ENCODE measurements at places on chromosomes 1 and 21. TPM values are rescaled to one million over a fixed set of nuclear protein-coding genes. Genes with fewer than 3 reads are reported as not detected.

GRCh38 chr1:24536391-24536840 lies 19.5 kb upstream of the NCMAP start:
- peak; percentile 91 for DNase-seq

TMEM200B gene
- total RNA-seq = 8.6 TPM

CRYBG2 gene
- 2.2 TPM for total RNA-seq

- no peak for DNase-seq
These were observed 26.8 kb downstream of the GFI1 start for GRCh38 chr1:92459871-92460320.

- DNase-seq = no peak
These were observed 32.8 kb downstream of the LHX4 start for GRCh38 chr1:180262628-180263488.

ADGRL2 gene
- 71.2 TPM for total RNA-seq

FAM72A gene
- total RNA-seq = 3.4 TPM

DNA sequence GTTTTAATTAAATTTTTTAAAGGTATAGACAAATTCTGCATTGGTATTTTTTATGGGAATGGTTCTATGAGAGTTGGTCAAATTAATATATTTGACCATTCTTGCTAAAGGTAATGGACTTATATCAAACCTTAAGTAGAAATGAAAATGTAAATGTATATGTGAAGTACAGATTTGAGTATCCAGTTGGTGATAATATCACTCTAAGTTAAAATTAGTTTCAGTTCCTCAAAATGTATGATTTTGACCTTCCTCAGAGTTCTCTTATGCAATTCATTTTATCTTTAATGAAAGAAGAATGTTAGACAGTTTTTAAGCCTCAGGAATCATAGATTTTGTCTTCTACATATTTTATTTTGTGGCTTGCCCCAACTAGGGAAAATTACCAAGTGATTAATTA lies 1291.5 kb upstream of the B3GALT2 start:
- DNase-seq = no peak

DNA sequence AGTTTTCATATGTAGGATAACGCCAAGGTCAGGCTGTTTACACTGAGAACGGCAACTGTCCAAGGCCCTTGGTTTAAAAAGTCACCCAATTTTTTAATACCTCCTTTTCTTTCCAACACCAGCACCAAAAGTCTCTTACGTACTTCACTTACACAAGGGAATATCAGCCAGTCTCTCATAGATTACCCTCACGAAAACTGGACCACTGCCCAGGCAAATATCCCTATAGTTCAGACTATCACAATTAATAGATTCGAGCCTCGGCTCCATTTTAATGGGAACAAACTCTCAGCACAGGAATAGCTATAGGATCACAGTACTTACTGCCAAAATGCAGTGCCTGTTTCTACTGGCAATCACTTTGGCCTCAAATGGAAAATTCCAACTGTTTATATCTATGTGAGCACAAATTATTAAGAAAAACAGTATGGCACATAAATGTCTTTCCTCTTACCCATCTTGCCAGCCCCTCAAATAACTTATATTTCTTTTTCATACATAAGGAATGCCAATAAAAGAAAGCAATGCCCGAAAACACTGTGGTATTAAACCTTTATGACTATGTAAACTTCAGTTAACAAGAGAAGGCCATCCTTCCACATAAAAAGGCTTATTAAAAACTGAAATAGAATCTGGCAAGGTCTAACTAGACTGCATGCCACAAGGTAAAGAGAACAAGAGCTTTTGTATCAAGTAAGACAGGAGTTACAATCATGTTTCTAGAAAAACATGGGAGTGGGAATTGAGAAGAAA lies 97.8 kb downstream of the SLC45A1 start:
- no peak for DNase-seq

DNA sequence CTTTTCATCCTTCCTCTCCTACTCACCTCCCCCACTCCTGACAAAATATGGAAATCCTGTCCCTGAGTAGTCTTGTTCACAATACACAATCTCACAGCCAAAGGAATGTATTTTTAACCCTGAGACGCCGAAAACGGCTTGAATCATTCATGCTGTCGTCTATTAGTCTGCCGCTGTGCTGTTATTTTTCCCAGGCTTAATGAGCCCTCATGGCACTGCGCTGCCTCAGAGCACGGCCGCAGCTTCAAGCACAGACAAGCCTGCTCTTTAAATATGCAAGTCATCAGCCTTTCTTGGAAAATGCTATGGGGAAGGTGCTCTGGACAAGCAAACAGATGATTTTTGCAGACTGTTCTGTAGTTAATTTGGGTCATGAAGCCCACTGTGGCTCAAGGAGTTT lies 302.7 kb downstream of the DISC1 start:
- peak; percentile 64 for DNase-seq

DNA sequence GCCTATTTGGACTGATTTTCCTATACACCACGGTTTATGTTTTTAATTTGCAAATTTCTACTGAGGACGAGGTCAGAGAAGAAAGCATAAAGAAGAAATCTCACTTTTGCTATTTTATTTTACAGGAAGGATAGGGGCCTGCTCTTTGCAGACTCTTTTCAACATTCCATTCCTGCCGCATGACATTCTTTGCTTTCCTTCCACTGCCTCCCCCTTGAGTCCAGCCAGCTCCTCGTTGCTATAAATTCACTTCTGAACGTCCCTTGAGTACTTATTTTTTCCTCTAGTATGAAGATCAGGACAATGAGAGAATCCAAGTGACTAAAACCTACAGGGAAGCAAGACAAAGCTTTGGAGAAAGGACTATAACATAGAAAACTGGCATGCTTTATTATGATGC lies 53.4 kb upstream of the PTGFR start:
- peak; percentile 4 for DNase-seq

- peak; percentile 80 for DNase-seq
These were observed 887 bp downstream of the SLC19A2 start for GRCh38 chr1:169484683-169485430.

ASCL5 gene
- not detected for total RNA-seq

TRNP1 gene
- total RNA-seq = 38.3 TPM

- DNase-seq = no peak
These were observed 10.1 kb upstream of the GORAB start for GRCh38 chr1:170521818-170522217.

DNA sequence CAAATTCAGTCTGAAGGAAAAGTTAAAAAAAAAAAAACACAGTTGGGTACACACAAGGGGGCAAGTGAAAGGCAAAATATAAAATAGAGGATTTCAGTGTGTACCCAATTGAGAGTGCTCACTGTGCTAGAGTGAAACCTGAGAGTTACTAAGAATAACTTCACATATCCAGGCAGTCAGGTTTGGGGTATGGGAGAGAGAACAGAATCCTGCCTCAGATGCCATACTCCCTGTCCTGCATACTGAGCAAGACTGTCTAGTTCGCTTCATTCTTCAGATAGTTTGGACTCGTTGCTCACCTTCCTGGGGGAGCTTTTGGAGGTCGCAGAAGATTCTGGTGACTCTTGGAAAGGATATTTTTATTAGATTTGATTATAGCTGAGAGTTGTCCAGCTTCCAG lies 20.4 kb downstream of the CEP85 start:
- DNase-seq = no peak

DNA sequence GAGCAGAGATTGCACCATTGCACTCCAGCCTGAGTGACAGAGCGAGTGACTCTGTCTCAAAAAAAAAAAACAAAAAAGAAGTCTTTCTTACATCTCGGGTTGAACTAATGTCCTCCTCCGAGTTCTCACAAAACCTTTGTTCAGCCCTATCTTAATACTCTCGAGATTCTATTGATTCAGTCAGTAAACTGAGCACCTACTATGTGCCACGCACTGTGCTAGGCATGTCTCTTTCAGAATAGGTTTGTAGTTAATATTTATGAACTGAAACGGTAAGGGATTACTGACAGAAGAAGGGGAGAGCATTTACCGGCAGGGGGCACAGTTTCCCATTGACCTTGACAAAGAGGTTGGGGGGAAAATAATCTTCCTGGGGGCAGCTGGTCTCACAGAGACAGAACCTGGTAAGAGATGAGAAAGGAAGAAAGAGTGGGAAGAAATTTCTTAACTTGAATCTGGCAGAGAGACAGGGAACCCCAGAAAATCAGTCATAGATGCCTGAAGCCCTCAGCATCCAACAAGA lies 3.4 kb downstream of the PIAS3 start:
- no peak for DNase-seq

HFM1 gene
- 1.2 TPM for total RNA-seq

FHAD1 gene
- total RNA-seq = 4.2 TPM

GRCh38 chr1:216916890-216917438 lies 193.7 kb upstream of the ESRRG start:
- no peak for DNase-seq

GRCh38 chr1:199282751-199283305 lies 644.0 kb downstream of the PTPRC start:
- DNase-seq = no peak

DNA sequence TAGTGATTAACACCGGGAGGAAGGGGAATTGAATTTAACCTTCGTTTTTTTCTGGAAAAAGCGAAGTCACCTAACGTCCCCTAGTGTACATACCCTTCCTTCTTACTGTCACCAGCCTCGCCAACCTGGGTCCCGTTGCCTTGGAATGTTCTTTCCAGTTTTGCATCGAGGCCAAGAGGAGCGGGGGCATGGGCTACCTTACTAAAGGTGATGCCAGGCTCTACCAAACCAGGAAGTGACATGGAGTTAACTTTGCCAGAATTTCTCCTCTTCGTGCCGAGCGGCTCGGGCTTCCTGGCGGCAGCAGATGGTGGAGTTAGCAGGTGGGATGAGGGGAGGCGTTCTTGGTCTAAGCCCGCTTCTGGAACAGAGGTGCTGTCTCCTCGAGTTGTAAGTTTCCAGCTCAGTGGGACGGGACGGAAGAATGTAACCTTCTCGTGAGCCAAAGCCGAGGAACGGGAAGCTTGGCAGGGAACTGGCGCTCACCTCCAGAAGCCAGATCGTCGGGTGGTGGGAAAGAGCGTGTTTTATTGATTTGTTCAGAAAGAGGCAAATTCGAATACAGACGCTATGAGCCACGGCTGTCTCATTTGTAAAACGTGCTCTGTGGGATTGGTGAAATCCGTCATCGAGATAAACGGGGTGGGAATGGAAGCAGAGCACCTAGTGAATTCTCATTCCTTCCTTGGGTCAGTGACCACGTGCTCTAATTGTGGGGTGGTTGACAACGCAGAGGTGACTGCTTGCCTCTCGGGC lies 486 bp downstream of the NIPAL3 start:
- DNase-seq = peak; percentile 43

DNA sequence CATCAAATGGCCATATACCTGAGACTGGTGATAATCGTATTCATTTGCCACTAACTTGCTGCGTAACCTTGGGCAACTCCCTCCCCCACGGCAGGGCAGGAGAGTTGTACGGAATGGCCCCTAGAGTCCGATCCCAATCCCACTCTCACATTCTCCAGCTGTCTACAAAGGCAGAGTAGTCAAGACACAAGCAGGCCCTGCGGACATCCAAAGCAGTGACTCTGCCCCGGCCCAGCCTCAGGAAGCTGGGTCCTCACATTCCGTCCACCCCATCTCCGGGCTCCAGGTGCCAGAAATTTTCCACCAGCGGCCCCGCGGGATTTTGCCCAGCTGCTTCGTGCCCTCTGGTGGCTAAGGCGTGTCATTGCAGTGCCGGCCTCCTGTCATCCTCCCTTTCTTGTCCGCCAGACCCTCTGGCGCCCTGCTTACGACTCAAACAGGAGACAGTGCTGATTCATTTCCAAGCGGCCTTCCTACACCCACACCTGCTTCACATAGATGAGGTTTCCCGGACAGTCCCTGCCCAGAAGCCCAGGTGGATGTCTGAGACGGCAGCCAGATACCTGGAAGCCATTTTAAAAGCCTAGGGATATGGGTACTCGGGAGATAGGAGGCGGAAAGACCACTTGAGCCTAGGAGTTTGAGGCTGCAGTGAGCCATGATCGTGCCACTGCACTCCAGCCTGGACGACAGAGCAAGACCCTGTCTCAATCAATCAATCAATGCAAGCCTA lies 2.9 kb upstream of the S100A2 start:
- peak; percentile 95 for DNase-seq

- DNase-seq = no peak
These were observed 111.8 kb upstream of the KIAA1614 start for GRCh38 chr1:180800945-180801344.

- DNase-seq = no peak
These were observed 148.0 kb upstream of the ERG start for GRCh38 chr21:38646213-38646837.

PRR9 gene
- total RNA-seq = not detected

DNA sequence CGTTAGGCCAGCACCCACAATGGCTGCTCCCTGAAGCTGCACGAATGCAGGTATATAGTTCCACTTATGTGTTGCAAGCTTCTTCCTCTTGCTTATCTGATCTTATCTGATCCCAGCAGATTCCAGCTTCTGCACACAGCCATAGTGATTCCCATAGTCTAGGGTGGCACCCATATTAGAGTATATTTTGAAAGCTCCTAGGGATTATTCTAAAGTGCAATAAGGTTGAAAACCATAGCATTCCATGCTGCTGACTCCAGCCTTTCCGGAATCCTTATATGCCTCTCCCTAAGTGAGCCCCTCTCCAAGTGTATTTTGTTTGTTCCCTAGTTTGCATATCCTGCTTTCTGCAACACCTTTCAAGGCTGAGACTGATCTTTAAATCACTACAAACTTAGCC lies 432.0 kb downstream of the SETD4 start:
- no peak for DNase-seq

- DNase-seq = no peak
These were observed 33.3 kb downstream of the PCP4 start for GRCh38 chr21:39900491-39900890.

DNA sequence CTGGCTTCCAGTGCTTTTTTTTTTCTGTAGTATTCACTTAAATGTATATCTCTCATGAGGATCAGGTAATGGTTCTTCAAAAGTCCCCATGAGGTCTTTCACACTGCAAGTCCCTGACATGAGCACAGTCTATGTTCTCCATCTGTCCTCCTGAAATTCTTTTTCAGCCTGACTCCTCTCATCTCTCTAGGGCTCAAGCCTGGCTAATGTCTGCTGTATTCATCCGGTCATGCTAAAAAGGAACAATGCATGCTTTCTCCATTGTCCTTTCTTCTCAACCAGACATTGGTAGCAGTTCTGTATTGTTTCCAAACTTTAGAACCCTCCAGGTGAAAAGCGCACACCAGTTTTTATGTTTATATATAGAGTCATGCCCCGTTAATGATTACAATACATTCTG lies 368.3 kb upstream of the OLFM3 start:
- no peak for DNase-seq

- no peak for DNase-seq
These were observed 83.4 kb downstream of the VPS26C start for GRCh38 chr21:37183749-37184148.

- DNase-seq = no peak
These were observed 158.8 kb downstream of the C1orf21 start for GRCh38 chr1:184545601-184546000.

DNA sequence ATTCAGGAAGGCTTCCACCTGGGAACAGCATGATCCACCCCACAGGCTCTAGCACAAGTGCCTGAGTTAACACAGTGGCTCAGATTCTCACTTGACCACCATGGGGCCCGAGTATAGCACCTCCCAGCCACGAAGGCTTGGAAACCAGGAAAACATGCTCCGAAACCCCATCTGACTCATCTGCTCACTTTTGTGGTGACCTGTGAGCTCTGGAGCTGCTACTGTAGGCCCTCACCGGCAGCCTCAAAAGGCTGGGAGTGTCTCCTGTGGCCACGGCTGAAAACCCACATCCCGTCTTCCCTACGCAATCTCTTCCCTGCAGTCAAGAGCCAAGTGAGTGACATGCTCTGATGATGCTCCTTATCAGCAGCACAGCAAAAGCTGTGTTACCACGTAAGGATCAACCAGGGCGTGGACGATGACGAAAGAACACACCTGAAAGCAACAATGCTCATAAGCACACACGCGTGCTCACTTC lies 81.4 kb downstream of the TGFBR3 start:
- DNase-seq = no peak

- no peak for DNase-seq
These were observed 67.3 kb downstream of the LAMC1 start for GRCh38 chr1:183090391-183091006.
